B cell (primary cell): ENCODE measurements at places on chromosomes 11 and 22. TPM values are rescaled to one million over a fixed set of nuclear protein-coding genes. Genes with fewer than 3 reads are reported as not detected.

The C11orf16 gene
- total RNA-seq = not detected in 2 replicates

The PIH1D2 gene
- total RNA-seq = 0.22 and 0.67 TPM in 2 replicates

The HMOX1 gene
- 21.9 TPM in 2 replicates for total RNA-seq

The NOX4 gene
- not detected in 2 replicates for total RNA-seq

The GAS2L1 gene
- total RNA-seq = not detected in 2 replicates

The MS4A3 gene
- not detected in 2 replicates for total RNA-seq

The JRKL gene
- total RNA-seq = 12.5 and 12.9 TPM in 2 replicates

The MSANTD4 gene
- 20.0 and 20.8 TPM in 2 replicates for total RNA-seq

The PIWIL4 gene
- 0.67 and 1.00 TPM in 2 replicates for total RNA-seq

The MCAM gene
- total RNA-seq = 0.29 and 0.42 TPM in 2 replicates

The SLN gene
- total RNA-seq = not detected in 2 replicates

The KIAA1671 gene
- 0.02 and 0.05 TPM in 2 replicates for total RNA-seq

The PGA5 gene
- not detected in 2 replicates for total RNA-seq

The PARVA gene
- total RNA-seq = not detected in 2 replicates

The GSTT4 gene
- not detected in 2 replicates for total RNA-seq

The TMPRSS13 gene
- total RNA-seq = 8.0 and 8.7 TPM in 2 replicates

The OR2AG2 gene
- total RNA-seq = 0.27 TPM in 1 of 2 replicates, not detected in the other

The FAM180B gene
- total RNA-seq = 0.20 TPM in 1 of 2 replicates, not detected in the other

The ARHGAP20 gene
- total RNA-seq = 0.58 and 0.91 TPM in 2 replicates

The MRGPRX3 gene
- total RNA-seq = not detected in 2 replicates

The CAPN5 gene
- 0.74 and 2.3 TPM in 2 replicates for total RNA-seq

The CCT8L2 gene
- not detected in 2 replicates for total RNA-seq

The NXPE4 gene
- total RNA-seq = not detected in 2 replicates

The DERL3 gene
- 74.1 and 77.0 TPM in 2 replicates for total RNA-seq

The PVALB gene
- not detected in 2 replicates for total RNA-seq

The MAJIN gene
- total RNA-seq = 0.71 and 0.95 TPM in 2 replicates

The OPCML gene
- total RNA-seq = not detected in 2 replicates

The TPP1 gene
- total RNA-seq = 191 and 200 TPM in 2 replicates

The CSF2RB gene
- total RNA-seq = 39.7 and 41.2 TPM in 2 replicates

The VEGFB gene
- 152 and 153 TPM in 2 replicates for total RNA-seq

The MMP8 gene
- total RNA-seq = not detected in 2 replicates

The OR52I1 gene
- total RNA-seq = not detected in 2 replicates

The RPS25 gene
- 1,713 and 1,823 TPM in 2 replicates for total RNA-seq

The OR56A1 gene
- total RNA-seq = not detected in 2 replicates

The GSTT2 gene
- not detected in 2 replicates for total RNA-seq

The EP300 gene
- total RNA-seq = 185 and 208 TPM in 2 replicates

The P2RY2 gene
- total RNA-seq = 0.37 and 0.73 TPM in 2 replicates

The CCDC116 gene
- 0.52 and 0.63 TPM in 2 replicates for total RNA-seq

The NCR3LG1 gene
- total RNA-seq = 0.64 and 0.75 TPM in 2 replicates

The C11orf87 gene
- not detected in 2 replicates for total RNA-seq

The OVCH2 gene
- not detected in 2 replicates for total RNA-seq

The ASCL2 gene
- total RNA-seq = 2.0 and 2.2 TPM in 2 replicates

The RTN4RL2 gene
- total RNA-seq = 0.12 and 0.27 TPM in 2 replicates

The OR8D1 gene
- not detected in 2 replicates for total RNA-seq

The SUSD2 gene
- total RNA-seq = 0.30 and 0.44 TPM in 2 replicates

The KRTAP5-8 gene
- total RNA-seq = 0.49 TPM in 1 of 2 replicates, not detected in the other

The TREH gene
- total RNA-seq = not detected in 2 replicates

The APOL4 gene
- total RNA-seq = not detected in 2 replicates

The NLRP6 gene
- total RNA-seq = 2.5 and 2.7 TPM in 2 replicates

The H19 gene
- not detected in 2 replicates for total RNA-seq

The MCAT gene
- 10.1 and 10.9 TPM in 2 replicates for total RNA-seq

The SLC22A6 gene
- total RNA-seq = not detected in 2 replicates

The KRTAP5-9 gene
- total RNA-seq = 0.34 TPM in 1 of 2 replicates, not detected in the other

The GRIA4 gene
- not detected in 2 replicates for total RNA-seq

The MOV10L1 gene
- total RNA-seq = not detected in 2 replicates

The RAB38 gene
- not detected in 2 replicates for total RNA-seq
